Right ventricle myocardium inferior (tissue), 1 donor: ENCODE measurements at places on chromosomes 3 and 15. TPM values are rescaled to one million over a fixed set of nuclear protein-coding genes. Genes with fewer than 3 reads are reported as not detected.

DNA sequence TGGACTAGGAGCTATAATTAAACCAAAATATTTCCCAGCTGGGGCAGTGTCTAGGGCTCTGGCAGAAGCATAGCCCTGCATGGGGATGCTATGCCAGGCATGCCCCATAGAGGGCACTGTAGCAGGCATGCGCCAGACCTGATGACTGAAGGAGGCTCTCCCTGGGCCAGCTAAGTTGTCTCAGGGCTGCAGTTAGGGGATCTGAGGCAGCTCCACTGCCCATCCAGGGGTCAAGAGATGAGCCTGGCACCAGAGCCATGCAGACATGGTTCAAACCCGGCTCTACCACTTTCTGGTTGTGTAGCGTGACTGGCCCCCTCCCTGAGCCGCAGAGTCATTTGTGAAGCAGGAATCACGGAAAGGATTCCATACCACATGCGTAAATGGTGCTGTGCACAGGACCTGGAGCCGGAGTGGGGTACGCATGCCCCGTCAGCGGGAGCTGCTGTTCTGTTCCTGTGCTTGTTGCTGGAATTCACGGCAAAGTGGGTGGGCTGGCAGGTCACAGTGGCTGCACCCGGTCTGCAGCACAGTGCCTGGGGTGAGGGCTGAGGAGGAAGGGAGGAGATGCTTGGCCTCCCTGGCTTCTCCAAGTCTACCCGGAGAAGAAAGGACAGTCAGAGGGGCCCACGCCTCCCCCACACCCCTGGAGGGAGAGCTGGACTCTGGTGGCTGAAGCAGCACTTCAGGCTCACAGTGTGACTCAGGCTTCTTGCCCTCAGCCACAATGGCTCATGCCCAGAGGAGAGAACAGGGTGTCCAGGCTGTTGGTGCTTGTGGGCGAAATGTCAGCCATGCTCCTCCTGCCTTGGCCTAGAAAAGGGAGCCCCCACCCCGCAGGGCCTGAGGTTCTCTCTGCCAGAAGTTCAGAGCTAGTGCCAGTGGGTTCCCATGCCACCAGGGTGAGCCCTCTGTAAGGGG, 43.1 kb downstream of the DNASE1L3 start:
- DNase-seq: peak; percentile 79

- no peak for DNase-seq
These were observed 61.8 kb downstream of the OXNAD1 start for GRCh38 chr3:16326724-16327349.

DNA sequence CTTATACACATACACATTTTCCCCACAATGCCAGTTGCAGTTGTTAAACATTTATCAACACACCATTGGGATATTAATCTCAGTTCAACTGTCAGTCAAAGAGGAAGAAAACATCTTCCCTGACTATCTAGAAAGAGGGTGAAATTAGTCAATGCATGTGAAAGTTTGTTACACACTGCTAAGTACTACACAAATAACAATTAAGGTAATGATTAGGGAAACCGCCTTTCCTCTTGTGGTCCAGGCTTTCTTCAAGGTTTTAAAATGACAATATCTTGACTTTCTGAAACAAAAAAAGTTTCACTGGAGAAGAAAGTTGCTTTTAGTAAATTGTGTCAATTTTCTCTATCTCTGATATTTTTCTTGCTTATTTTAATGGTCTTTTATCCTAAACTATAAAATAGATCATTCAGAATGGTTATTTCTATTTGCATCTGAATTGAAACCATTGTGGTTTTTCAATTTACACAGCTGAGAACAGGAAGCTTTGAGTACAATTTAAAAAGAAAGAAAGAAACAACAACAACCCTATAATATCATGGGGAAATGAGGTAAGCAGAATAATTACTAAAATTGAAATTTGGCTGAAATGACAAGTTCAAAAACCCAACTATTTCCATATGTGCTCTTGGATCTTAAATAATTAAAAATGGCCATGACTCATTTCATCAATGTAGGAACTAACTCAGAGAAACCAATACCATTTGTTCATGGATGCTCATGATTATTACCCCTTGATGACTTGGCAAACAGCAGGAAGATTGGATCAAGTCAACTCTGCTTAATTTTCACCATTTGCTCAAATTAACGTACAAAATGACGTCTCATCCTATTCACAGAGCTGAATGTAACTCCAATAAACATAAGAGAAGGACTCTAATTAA, 31.7 kb downstream of the GPR149 start:
- no peak for DNase-seq

GRCh38 chr3:99877031-99877579, 59.4 kb downstream of the CMSS1 start:
- no peak for DNase-seq

DNA sequence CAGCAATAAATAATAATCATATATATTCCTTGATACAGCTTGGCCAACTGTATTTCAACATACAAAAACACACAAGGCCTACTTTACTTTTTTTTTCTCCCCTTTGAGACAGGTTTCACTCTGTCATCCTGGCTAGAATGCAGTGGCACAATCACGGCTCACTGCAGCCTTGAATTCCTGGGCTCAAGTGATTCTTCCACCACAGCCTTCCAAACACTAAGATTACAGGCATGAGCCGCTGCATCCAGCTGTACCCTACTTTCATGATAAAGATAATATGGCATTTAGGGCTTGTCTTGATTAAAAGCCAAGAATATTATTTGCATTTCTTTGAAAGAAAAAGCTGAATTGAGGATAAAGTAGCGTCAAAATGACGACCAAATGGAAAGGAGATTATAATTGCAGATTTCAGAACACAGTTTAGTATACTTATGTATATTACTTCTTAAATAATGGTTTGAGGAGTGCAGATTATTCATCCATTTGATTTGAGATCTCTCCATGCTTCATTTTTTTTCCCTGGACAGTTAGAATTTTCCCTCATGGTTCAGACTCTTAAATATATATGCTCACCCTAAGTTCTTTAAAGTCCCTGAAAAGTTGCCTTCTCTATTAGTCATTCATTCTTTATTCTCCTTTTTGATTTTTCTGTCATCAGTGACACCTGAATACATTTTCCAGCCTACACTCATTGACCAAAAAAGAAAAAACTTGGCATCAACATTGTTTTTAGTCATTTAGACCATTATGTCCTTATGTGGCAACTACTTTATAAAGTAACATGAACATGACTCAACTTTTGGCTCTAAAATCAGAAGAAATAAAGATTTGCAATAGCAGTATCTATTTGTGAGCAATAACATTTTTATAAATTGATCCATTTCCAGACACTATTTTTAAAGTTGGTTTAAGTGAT, 48.5 kb upstream of the MLF1 start:
- no peak for DNase-seq

Gene CNBP
- 458 TPM for total RNA-seq

Gene FOXB1
- not detected for total RNA-seq

DNA sequence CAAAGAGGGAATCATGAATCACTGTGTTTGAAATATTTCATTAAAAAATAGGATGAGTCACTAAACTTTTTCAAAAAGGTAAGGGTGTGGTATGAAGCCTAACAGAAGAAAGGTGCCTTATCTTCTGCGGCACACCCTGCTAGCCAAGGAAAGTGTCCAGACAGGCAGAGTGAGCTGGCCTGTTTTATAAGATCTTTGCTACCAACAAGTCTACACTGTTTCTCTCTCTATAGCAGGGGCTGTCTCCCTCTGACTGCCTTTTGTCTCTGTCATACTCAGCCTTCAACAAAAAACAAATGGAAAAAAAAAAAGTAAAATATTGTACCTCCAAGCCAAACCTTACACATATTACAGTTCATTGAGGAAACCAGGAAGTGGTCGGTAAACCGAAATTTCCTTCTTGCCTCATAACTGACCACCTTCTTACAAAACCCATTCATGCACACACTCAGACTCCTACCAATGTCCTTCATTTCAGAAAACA, 9.1 kb downstream of the ZDHHC3 start:
- no peak for DNase-seq

DNA sequence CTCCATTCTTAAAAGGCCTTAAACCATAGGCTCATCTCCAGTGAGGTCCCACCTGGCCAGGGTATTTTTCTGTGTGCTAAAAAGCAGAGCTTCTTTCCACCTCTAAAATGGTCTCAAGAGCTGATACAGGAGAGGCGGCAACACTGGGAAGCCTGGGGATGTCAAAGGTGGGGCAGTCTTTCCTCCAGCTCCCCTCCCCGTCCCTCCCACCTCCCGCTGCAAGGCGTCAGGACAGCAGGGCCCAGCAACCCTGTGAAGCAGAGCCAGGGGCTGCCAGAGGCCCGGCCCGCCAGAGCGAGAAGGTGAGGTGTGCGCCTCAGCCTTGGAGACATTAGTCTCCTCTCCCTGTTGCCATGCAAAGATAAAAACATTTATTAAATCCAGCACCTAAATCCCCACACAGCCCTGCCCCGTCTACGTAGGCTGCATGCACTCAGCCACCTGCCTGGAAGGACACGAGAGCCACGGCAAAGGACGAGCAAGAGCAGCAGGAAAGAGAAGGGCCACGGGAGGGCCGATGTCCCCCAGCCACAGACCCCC, 75.6 kb downstream of the FAM174B start:
- no peak for DNase-seq

- no peak for DNase-seq
These were observed 2.7 kb downstream of the ARPP21 start for GRCh38 chr3:35641920-35642527.

GRCh38 chr15:92395098-92395635, 1.5 kb downstream of the ST8SIA2 start:
- no peak for DNase-seq

GRCh38 chr3:13613343-13614190, 64.6 kb downstream of the FBLN2 start:
- DNase-seq: peak; percentile 32

Gene RETNLB
- total RNA-seq: not detected

GRCh38 chr15:61038910-61039309, 190.2 kb downstream of the RORA start:
- DNase-seq: no peak

DNA sequence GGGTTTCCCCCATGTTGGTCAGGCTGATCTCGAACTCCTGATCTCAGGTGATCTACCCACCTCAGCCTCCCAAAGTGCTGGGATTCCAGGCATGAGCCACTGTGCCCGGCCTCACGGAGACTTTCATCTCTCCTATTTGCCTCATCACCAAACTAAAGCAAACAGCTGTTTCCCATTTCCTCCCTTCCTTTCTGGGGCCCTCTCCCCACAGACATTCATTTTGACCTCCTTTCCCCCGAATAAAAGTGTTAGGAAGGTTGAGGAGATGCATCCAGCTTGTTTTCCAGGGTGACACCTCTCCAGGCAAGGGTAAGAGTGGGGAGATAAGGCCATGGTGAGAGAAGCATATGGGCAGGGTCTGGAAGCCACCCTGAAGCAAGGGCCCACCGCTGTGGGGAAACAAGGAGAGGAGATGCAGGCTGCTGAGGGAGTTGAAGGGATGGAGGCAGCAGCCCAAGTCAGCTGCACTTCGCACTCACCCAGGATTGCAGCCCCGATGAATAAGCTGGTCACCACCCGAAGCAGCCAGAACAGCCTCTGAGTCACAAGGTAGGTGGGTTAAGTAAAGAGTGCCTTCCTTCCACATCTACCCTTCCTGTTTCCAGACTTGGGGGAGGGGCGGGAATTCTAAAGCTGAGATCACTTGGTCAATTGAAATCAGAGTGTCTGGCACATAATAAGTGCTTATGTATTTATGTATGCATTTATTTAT, 7.7 kb downstream of the DUOXA2 start:
- DNase-seq: no peak

Gene CFAP44
- 2.2 TPM for total RNA-seq

DNA sequence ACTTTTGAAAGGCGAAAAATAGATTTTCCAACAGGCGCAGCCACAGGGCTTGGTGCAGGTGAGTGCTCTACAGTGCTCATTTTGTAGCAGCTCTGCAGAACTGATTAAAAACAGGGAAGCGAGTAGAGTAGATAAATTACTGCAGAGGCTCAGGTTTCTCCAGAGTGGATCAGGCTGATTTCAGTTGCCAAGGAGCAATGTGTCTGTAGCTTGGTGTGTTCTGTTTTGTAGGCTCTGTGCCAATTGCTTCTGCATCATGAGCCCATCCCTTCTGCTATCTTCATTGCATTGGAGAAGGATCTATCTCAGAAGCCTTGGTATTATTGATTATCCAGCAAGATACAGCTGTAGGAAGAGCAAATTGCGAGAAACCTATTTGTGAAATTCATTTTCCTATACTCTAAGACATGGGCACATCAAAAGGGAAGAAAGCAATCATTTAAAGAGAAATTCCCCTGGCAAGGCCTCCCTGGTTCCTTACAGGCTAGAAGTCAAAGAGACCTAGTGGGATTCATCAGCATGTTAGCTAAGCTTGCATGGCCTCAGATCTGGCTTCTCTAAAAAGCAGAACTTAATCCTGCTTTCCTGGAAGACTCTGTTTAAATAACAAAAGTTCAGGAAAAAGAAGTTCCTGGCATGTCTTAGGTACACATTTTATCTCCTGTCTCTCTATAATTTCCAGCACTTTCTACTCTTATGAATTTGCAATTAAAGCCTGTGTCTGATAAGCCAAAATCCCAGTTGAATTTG, 432.4 kb upstream of the ATP10A start:
- no peak for DNase-seq

DNA sequence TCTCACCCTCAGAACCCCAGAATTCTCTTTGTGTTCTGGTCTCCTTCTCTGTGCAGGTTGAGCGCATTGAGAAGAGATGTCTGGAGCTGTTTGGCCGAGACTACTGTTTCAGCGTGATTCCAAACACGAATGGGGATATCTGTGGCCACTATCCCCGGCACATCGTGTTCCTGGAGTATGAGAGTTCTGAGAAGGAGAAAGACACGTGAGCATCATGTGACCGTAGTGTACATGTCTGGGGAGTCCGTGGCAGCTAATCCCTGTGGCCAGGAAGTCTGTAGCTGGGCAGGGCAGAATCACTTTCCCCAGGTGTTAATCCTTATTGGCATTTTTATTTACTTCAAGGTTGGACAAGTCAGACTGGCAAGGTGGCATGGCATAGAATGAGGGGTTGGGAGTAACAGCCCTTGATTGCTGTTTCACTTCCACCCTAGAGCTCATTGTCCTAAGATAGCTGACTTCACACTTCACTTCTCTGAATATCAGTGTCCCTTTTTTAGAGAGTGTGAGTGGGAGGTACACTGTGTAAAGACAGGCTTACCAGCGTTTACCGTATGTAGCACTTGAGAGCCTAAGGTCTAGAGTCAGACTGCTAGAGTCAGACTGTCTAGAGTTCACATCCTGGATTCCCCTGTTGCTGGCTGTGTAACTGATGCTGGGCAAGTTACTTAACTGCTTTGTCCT, 4.4 kb downstream of the MTMR14 start:
- DNase-seq: no peak

GRCh38 chr15:101827257-101827656, 15.3 kb downstream of the OR4F15 start:
- DNase-seq: no peak

Gene C2CD4B
- total RNA-seq: 2.5 TPM

Gene ZNF80
- total RNA-seq: not detected

GRCh38 chr3:151328298-151328995, 902 bp downstream of the P2RY13 start:
- no peak for DNase-seq

Gene KLHL40
- total RNA-seq: not detected

Gene RBM15B
- total RNA-seq: 11.8 TPM
